Fibroblast of skin of back (primary cell): ENCODE measurements at places on chromosomes 6 and 20.

DNA sequence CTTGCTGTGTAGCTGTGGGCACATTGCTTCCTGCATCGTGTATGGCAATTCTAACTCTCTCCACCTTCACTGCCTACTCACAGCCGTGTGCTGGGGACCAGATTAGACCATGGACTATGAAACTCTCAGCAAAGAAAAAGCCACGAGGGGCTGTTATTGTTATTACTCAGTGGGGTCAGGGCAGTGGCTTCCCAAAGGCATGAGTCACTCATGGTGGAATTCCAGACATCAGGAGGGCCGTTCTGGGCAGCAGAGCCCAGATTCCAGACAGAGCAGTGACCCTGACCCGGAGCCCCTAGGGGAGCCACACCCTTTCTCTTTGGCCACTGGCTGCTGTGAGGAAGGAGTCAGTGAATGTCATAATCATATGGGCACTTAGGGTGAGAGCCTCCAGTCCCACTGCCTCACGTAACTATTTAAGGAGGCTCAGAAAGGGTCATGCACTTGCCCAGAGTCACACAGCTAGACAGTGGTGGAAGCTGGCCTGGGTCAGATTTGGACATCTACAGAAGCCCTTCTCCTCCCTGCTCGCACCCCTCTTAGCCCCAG, 22.2 kb upstream of the CCN5 start:
- peak; percentile 99 for DNase-seq

- peak; percentile 43 for DNase-seq
These were observed 745.7 kb downstream of the MAFB start for GRCh38 chr20:39943336-39943735.

GRCh38 chr6:111989743-111990142, 64.2 kb upstream of the CCN6 start:
- no peak for DNase-seq

GRCh38 chr6:67775333-67775732, 859.7 kb upstream of the ADGRB3 start:
- peak; percentile 4 for DNase-seq

- DNase-seq = no peak
These were observed 19.7 kb downstream of the PROCR start for GRCh38 chr20:35191419-35192117.

- no peak for DNase-seq
These were observed 35.3 kb downstream of the MICA start for GRCh38 chr6:31438677-31439076.

GRCh38 chr6:129759796-129760605, 50.0 kb upstream of the ARHGAP18 start:
- DNase-seq = peak; percentile 81

- peak; percentile 75 for DNase-seq
These were observed 81.4 kb downstream of the WDR27 start for GRCh38 chr6:169620171-169621130.

GRCh38 chr6:83854766-83855165, 1.6 kb downstream of the RIPPLY2 start:
- DNase-seq = no peak

- DNase-seq = peak; percentile 95
These were observed 34.9 kb upstream of the TNFAIP3 start for GRCh38 chr6:137832110-137832509.

DNA sequence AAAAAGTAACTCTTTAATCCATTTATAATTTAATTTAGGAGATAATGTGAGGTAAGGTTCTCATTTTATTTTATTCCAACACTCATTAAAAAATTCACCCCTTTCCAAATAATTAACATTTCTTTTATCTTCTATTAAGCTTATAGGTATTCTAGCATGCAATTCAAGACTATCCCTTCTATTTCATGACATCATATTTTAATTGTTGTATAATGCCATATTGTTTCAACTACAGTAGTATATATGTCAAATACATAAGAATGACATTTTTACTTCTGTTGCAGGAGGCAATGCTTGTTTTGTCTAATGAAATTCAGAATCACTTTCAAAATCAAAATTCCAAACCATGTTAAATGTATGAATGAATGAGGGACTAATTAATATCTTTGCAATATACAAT, 76.2 kb downstream of the MAFB start:
- no peak for DNase-seq

GRCh38 chr6:13407709-13408695, 79.4 kb downstream of the GFOD1 start:
- DNase-seq = no peak

DNA sequence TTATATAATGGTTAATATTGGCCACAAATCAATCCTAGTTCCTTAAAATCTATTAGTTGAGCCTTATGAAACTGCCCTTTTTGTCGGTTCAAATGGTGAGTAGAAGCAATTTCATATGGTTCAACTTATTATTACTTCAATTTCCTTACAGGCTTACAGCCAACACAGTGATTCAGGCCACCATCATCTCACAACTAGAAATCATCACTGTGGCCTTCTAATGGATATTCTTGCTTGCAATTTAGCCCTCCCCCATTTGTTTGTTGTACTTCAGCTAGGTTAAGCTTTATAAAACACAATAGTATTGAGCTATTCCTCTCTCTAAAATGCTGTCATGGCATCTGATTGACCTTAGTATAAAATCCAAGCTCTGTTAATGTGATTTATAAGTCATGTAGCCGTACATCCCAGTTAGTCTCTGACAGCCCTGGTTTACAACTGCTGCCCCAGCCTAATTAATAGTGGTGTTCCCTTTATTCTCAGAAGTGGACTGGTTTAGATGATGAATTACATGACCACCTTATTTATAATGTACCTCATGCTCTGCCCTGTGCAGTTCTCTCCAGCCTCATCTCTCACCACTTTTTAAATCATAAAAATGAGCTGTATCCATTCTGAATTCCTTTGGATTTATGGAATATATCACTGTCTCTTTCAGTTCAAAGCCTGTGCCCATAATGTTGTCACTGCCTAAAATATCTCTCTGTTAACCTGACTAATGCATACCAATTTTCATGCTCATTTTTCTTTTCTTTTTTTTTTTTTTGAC, 36.7 kb downstream of the LAMA2 start:
- DNase-seq = peak; percentile 54
